ENCODE measurements at places on chromosomes 3 and 15.
A peak's percentile ranks its signal among the peaks of the same experiment; 100 is the strongest.

- DNase-seq, result no peak
These were observed 1.9 kb downstream of the SPG11 start for GRCh38 chr15:44661576-44661975.

- no peak for DNase-seq
These were observed 33.6 kb upstream of the LEKR1 start for GRCh38 chr3:156792536-156792935.

GRCh38 chr3:151918253-151919029 is 45.0 kb downstream of the SUCNR1 start:
- peak; percentile 69 for DNase-seq

GRCh38 chr3:194952841-194953241 is 267.2 kb downstream of the FAM43A start:
- DNase-seq, result no peak

DNA sequence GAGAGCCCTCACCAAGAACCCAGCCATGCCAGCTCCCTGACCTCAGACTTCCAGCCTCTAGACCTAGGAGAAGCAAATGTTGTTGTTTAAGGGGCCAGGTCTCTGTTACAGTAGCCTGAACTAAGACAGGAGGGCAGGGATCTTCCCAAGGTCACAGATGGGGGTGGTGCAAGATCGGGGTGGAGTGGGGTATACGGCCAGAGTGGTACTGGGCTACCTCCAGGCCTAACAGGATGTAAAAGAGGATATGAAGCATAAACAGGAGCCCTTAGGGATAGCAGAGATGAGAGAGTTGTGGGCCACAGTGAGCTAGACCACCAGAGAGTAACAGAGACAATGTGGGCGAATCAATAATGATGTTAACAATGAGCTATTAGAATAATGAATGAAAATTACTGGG is 82.9 kb downstream of the TOP2B start:
- DNase-seq, result no peak

GRCh38 chr3:30428251-30428650 is 178.2 kb upstream of the TGFBR2 start:
- peak; percentile 68 for DNase-seq

DNA sequence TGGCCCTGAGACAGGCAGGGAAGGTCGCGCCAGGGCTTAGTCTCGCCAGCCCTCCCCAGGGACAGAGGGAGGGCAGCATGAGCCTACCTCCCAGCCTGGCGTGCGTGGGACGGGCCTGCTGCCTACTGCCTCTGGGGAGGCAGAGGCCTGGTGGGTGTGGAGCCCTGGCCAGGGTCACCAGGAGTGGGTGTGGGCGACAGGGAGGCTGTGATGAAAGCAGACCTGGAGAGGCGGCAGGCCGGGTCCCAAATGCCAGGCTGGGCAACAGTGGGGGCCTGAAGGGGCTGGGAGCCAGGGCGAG is 33.1 kb downstream of the PLXNA1 start:
- DNase-seq, result no peak

DNA sequence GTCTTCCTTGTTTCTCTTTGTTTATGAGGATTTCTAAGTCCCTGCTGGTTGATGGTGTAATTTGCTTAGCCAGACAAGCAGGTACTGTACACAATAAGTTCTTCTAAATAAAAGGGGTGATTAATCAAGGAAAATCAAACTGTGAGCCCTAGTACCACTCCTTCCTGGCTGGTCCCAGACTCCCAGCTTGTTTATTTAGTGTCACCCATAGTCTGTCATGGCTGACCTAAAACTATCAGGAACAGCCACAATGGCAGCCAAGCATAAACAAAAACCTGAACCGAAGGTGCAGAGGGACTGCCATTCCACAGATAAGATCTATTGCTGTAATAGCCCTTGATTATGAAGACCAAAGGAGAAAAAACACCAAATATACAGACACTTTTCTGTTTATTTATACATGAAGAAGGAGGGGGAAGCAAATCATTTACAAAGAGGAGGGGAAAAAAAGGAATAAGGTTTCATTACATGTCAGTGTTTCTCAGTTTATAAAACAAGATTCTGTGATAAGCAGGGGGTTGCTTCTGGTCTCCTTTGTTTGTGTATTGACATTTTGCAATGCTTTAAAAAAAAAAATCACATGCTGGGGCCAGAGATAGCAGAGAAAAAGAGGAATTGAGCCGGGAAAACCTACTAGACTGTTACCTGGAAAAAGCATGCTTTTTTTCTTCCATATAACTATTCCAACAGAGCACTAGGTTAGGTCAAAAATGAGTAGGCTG is 182.4 kb upstream of the DPH6 start:
- no peak for DNase-seq

DNA sequence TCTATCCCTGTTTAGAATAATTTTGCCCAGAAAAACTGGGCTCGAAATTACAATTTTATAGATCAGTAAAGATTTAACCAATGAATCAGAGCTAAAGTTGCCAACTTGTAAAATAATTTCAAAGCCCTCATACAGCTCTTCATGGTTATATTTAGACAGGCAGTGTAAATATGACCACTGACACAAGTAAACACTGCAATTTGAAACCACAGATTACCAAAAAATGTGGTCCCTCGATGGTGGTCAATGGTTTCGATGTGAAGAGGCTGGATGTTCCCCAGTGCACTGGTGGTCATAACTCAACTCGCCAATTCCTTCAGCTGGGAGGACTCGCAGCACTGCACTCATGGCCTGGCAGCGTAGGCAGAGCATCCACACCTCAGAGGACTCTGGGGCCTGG is 28.6 kb downstream of the LRTM1 start:
- DNase-seq, result no peak

GRCh38 chr3:31777092-31777491 is 204.0 kb downstream of the OSBPL10 start:
- peak; percentile 60 for DNase-seq

DNA sequence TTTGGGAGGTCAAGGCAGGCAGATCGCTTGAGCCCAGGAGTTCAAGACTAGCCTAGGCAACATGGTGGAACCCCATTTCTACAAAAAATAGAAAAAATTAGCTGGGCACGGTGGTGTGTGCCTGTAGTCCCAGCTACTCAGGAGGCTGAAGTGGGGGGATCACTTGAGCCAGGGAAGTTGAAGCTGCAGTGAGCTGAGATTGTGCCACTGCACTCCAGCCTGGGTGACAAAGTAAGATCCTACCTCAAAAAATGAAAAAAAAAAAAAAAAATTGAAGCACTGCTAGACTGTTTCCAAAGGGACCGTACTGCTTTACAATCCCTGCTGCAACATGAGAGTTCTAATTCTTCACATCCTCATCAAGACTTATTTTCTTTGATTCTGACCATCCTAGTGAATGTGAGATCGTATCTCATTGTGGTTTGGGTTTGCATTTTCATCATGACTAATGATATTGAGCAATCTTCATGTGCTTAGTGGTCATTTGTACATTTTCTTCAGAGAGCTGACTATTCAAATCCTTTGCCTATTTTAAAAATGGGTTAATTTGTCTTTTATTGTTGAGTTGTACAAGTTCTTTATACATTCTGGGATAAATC is 10.8 kb downstream of the CMTM8 start:
- peak; percentile 87 for DNase-seq

DNA sequence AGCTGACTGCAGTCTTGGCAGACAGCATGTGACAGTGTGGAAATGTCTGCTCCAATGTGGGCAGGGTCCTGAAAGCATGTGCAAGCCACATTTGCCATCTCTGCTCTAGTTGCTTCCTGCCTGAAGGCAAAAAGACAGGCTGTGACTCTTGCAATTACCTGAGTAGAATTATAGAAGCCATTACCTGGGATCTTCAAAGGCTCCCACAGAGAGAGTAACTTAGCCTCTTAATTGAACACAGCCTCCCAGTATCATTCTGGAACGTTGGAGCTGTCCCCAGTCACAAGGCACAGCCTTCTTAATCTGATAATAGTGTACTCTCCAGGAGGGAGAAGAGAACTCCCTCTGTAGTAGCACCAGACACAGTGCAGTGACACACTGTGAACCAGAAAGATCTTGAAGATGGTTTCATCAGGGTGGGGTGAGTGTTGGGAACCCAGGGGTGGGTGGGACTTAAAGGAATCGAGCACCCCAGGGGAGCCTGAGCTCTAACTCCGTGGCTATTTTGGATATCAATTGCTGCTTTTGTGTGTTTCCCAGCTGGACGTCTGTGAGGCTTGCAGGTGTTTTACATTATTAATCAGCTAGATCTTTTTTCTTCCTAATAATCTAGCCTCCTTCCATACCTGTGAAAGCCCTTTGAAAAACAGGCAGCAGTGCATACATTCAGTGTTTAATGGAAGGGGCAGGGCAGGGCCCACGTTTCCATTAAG is 40.6 kb upstream of the GLCE start:
- DNase-seq, result no peak

DNA sequence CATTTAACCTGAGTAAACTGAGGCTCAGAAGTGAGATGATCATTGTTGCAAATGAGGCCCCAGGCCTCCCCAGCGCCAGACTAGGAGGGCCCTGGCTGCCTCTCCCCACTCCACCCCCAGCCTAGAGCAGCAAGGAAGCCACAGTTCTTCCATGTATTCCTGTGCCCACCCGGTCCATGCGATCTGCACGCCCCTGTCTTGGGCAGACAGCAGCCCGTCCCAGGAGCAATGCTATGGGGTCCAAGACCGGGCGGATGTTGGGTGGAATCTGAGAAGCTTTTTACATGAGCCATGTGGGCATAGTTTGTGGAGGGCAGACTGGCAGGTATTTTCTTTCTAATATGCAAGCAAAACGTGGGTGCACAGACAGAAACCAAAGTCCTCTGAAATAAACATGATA is 15.1 kb downstream of the SH2D7 start:
- no peak for DNase-seq

DNA sequence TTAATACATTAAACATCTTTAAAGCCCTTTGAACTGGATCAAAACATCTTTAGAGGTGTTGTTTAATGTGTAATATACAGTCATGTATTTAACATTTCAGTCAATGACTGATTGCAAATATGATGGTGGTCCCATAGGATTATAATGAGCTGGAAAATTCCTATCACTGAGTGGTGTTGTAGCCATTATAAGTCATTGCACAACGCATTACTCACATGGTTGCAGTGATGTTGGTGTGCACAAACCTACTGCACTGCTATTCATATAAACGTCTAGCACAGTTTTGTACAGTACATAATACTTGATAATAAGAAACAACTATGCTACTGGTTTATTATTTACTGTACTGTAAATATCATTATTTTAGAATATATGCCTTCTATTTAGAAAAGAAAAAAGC is 75.6 kb downstream of the DTWD1 start:
- peak; percentile 70 for DNase-seq

GRCh38 chr3:46850468-46850779 is 12.8 kb downstream of the MYL3 start:
- no peak for DNase-seq

DNA sequence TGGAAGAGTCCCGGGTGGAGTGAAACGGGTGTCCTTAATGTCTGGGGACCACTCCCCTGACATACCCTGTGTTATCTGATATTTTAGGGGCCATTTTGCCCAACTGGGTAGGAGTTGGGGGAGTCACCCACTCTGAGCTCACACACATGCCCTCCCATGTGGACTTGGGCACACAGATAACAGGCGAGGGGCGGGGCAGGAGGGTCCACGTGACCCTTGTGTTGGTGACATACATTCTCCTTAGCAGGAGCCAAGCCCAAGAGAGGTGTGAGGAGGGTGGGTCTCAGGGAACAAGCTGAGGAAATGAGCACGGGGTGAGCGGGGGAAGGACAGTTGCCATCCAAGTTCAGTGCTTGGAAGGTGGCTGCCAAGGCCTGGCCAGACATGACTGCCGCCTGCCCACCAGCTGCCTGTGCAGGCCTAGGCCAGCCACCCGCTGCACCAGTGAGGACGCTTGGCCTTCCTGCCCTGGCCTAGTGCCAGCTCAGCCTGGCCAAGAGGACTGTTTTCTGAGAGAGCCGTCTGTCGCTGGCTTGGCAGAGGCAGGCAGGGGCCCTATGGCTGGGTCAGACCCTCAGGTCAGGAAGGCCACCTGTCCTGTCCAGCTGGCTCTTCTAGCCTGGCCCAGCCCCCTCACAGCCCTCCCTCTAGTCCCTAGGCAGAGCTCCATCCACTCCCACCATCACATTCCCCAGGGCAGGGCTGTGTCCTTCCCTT is 31.3 kb upstream of the TMEM115 start:
- DNase-seq, result no peak

- peak; percentile 79 for DNase-seq
These were observed 9.0 kb downstream of the FBN1 start for GRCh38 chr15:48636511-48636910.

DNA sequence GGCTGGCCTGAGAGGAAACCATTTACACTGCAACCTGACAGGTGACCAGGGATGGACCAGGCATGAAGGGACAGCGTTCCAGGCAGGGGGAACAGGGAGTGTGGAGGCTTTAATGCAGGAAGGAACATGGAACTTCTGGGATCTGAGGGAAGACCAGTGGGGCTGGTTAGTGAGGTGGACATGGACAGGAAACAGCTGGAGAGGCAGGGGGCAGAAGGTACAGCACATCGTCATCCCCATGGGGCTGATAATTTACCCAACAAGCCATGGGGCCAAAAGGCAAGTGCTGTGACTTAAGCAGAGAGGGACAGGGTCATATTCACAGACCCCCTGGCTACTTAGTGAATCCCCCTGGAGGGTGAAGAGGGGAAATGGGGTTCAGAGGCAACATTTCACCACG is 77.0 kb upstream of the LARS2 start:
- DNase-seq, result no peak

GRCh38 chr3:102207151-102207571 is 227.7 kb upstream of the ZPLD1 start:
- peak; percentile 30 for DNase-seq

- no peak for DNase-seq
These were observed 87.0 kb downstream of the PLXNA1 start for GRCh38 chr3:127069814-127070440.

GRCh38 chr3:66706890-66707289 is 206.1 kb upstream of the LRIG1 start:
- DNase-seq, result no peak

GRCh38 chr3:161104561-161105551 is at the start of gene B3GALNT1:
TSS of gene B3GALNT1 (minus strand) at chr3:161105349. CDS start at chr3:161086754, 18,595 bp downstream.
- peak; percentile 56 for DNase-seq

DNA sequence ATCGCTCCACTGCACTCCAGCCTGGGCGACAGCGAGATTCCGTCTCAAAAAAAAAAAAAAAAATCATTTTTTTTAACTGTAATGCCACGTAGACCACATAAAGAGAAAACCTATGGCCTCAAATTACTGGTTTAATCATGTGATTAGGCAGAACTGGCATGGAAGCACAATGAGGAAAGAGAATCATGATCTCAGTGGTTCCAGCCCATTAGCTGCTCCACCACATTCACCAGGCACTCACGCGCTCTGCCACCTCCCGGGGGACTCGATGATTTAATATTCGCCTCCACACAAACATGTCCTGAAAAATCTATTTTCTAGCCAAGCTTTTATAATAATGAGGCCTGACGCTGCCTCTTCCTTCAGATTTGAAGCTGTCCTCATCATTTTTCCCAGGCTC is 204.7 kb downstream of the TBL1XR1 start:
- no peak for DNase-seq

Measured in GM23248 (cell line).